ENCODE measurements at places on chromosomes 5 and 9. TPM values are rescaled to one million over a fixed set of nuclear protein-coding genes. Genes with fewer than 3 reads are reported as not detected.

GRCh38 chr9:133716564-133717112, 21.5 kb downstream of the SARDH start:
- H3K27me3 ChIP-seq = no peaks in the 10 kb centered on the region
- no peak for DNase-seq
- H3K27ac ChIP-seq = no peak overlapping the region
- H3K36me3 ChIP-seq = peaks cover 3% of the 10 kb centered on the region

Gene RAD50
- total RNA-seq = 51.3 TPM

GRCh38 chr5:120088412-120088811, 375.7 kb upstream of the PRR16 start:
- H3K4me3 ChIP-seq = no peak overlapping the region
- no peaks in the 10 kb centered on the region for H3K4me1 ChIP-seq
- H3K27me3 ChIP-seq = no peaks in the 10 kb centered on the region
- no peak for DNase-seq
- no peaks in the 10 kb centered on the region for H3K36me3 ChIP-seq

Gene IL9
- total RNA-seq = 47.9 TPM

DNA sequence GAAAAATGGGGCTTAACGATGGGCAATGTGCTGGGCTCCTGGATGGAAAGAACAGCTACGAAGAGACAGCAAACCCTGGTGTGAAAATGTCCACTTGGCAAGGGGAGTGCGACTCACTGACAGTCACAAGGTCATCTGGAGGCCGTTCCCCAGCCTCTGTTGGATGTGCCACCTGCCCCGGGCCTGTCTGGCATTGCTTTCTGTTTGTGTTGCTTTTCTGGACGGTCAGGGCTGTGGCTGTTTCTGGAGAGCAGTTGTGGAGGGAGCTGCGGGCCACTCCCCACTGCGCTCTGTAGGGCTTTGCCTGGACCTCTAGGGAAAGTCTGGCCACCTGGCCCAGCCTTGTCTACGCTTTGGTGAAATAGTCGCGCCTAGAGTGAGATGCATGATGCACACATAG, 185.3 kb downstream of the IRX1 start:
- no peaks in the 10 kb centered on the region for H3K27me3 ChIP-seq
- H3K4me1 ChIP-seq = no peaks in the 10 kb centered on the region
- no peak overlapping the region for H3K4me3 ChIP-seq
- no peak overlapping the region for H3K27ac ChIP-seq

- DNase-seq = no peak
- peak overlapping the region; percentile 79 for H3K4me3 ChIP-seq
- peaks cover 37% of the 10 kb centered on the region for H3K4me1 ChIP-seq
- peak overlapping the region; percentile 99 for H3K27ac ChIP-seq
Measured at GRCh38 chr5:139403418-139403786, 487 bp downstream of the SPATA24 start.

DNA sequence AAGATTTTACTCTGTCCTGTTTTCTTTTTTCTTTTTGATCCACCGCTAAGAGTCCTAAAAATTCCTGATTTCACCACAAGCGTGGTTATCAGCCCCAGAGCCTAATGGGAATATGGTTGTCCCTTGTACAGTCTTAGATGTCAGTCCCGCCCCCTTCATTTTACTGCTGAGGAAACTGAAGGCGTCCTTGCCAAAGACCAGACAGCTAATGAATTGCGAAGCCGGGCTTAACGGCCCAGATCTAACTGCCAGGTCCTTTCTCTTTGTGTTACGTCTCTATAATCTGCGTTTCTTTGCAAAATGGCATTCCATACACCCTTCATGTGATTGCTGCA, 497 bp downstream of the NSA2 start:
- no peaks in the 10 kb centered on the region for H3K27me3 ChIP-seq
- peaks cover 29% of the 10 kb centered on the region for H3K4me1 ChIP-seq
- peaks cover 37% of the 10 kb centered on the region for H3K36me3 ChIP-seq
- peak; percentile 25 for DNase-seq
- peak overlapping the region; percentile 94 for H3K4me3 ChIP-seq

Gene ALDOB
- total RNA-seq = not detected

DNA sequence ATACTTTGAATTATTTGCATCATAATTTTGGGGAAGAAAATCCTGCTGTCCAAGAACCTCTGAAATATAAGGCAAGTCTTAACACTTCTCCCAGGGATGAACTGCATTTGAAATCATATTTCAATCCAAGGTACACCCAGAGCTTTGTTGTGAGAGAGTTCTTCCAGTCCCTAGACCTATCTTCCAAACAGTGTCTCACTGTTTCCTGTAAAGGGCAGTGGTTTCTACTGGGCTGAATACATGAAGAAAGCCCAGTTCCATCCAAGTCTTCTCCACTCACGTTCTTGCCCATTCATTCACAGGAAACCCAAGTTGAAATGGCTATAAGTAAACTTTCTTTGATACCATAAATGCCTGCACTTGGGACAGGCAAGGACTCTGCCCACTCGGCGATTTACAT, 108.3 kb upstream of the LHFPL2 start:
- peaks cover 19% of the 10 kb centered on the region for H3K4me1 ChIP-seq
- H3K27me3 ChIP-seq = peaks cover 2% of the 10 kb centered on the region
- H3K36me3 ChIP-seq = no peaks in the 10 kb centered on the region
- no peak for DNase-seq

DNA sequence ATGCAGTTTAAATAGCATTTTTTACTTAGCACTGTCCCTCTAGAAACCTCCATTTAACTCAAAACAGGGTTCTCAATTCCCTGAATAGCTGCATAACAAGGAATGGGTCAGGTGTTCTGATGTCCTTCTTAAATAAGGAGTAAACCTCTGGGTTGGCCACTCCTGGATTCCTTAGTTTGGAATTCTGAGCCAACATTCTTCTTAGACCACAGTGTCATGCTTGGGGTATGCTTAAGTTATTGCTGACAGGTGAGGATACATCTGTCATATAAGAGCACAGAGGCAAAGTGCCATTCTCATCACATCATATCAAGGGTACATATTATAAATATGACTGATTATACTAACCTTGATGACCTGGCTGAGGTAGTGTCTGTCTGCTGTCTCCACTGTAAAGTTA, 179.9 kb upstream of the SEMA6A start:
- no peak overlapping the region for H3K4me3 ChIP-seq
- H3K36me3 ChIP-seq = no peaks in the 10 kb centered on the region
- H3K27me3 ChIP-seq = peaks cover 4% of the 10 kb centered on the region

Gene MAML1
- 25.4 TPM for total RNA-seq

Gene NR2F1-AS1
- total RNA-seq = not detected
